ENCODE measurements at places on chromosomes 6 and 20.

- no peak for DNase-seq
Observed at GRCh38 chr6:161017766-161018564, 26.4 kb downstream of the MAP3K4 start.

DNA sequence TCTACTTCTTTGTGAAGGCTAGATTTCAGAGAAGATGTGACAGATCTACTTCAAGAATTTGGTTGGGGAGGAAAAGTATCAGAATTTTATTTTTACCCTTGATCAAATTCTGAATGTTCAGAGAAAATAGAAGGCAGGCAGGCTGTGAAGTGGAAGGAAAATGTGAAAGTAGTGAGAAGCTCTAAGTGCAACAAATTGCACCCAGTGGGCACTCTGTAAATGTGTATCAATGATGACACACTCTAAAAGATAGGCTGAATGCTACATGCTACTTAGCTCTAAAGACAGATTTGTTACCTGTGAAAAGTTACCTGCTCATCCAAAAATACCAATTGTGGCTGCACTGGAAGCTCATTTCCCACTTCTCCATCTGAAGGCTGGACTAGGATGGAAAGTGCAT, 438.6 kb downstream of the PKHD1 start:
- no peak for DNase-seq

DNA sequence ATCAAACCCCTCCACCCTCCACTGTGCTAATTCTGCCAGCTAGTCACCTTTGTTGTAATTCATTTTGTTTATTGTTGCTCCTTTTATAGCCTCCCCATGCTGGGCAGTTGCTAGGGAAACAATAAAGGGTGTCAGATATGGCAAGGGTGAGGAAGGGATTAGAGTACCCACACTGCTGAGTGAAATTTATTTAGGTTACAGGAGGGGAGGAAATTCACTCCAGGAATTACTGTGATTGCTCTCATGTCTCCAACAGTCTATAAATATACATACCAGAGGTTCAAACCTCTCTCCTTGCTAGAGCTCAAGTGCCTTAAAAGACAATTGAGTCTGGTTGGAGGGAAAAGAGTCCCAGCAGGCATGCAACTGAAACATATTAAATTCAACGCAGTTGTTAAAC, 90.6 kb upstream of the ADGRF1 start:
- no peak for DNase-seq

GRCh38 chr6:151186804-151187330, 52.9 kb upstream of the AKAP12 start:
- DNase-seq = no peak

DNA sequence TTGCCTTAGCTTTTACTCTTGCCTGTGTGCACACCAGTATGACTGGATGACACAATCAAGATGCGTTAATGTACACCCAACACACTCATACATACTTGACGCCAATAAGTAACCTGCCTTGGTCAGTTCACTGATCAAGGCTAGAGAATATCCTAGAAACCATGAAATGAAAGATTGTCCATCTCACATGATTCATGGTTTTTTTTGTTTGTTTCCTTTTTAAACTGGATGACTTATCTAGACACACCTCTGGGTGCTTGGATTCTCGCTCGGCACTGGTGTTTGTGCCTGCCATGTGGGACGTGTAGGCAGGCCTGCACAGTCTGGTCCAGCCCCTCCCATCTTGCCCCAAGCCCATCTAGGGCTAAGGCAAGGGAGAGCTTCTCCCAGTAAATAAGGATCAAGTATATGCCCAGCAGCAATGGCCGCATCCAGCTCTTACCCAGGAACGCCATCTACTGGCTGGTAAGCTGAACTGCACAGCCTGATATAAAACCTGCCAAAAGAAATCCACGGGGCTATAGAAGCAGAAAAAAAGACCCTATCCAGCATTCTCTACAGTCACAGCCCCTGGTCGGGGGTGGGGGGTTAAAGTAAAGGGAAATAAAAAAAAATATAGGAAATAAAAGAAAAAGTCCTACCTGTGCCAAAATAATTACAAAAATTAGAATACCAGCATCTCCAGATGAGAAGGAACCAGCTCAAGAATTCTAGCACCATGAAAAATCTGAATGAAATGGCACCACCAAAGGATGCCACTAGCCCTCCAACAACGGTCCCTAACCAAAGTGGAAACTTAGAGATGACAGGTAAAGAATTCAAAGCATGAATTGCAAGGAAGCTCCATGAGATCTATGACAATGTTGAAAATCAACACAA, 73.3 kb downstream of the OTOR start:
- DNase-seq = peak; percentile 96

DNA sequence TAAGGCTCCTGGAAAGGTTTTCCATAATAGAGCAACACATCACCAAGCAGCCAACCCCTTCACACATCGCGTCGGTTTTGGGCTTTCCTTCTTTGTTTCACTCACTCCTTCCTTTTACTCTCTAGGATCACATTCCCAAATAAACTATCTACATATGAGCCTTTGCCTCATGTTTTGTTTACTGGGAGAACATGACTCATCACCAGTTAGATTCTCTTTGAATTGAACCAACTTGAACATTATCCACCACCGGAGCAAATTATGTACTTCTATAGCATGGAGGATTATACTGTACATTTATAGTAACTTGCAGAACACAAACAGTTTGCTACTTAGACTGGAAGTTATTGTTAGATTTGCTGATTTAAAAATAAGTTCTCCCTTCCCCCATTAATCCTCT, 41.0 kb downstream of the SAMD5 start:
- no peak for DNase-seq

Data from Caki2 (cell line).